ENCODE measurements at places on chromosomes 1 and 21. TPM values are rescaled to one million over a fixed set of nuclear protein-coding genes. Genes with fewer than 3 reads are reported as not detected.
A peak's percentile ranks its signal among the peaks of the same experiment; 100 is the strongest.

- H3K27me3 ChIP-seq, result no peaks in the 10 kb centered on the region
- no peaks in the 10 kb centered on the region for H3K4me1 ChIP-seq
- no peak for DNase-seq
- no peak overlapping the region for H3K4me3 ChIP-seq
Observed at GRCh38 chr1:80171631-80172030, 1165.1 kb upstream of the ADGRL4 start.

DNA sequence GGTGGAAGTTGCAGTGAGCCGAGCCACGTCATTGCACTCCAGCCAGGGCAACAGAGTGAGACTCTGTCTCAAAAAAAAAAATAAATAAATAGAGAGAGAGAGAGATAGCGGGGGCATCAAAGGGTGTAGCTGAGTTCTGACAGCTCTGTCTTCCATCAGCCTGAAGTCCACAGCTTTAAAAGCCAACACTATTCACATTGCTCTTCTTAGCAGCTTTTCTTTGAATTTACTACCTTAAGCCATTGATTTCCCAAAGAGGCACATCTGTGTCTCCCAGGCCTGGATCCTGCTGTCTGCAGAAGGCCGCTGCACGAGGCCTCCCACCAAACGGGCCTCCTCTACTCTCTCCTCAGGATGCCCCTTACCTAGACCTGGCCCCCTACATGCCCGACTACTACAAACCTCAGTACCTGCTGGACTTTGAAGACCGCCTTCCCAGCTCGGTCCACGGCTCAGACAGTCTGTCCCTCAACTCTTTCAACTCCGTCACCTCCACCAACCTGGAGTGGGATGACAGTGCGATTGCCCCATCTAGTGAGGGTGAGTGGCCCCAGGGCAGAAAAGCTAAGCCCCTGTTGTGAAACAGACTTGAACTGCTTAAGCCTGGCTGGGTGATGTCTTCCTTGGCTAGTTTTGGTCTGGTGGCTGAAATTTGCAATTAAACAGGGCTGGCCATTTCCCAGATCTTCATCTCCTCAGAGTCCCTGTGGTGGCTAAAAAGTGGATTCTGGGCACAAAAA, 16.5 kb upstream of the SLC25A34 start:
- peaks cover 71% of the 10 kb centered on the region for H3K36me3 ChIP-seq
- H3K4me1 ChIP-seq, result no peaks in the 10 kb centered on the region
- no peak overlapping the region for H3K27ac ChIP-seq
- H3K4me3 ChIP-seq, result no peak overlapping the region
- no peak for DNase-seq

ID3 gene
- 89.8 TPM for total RNA-seq

IFNLR1 gene
- total RNA-seq, result 1.3 TPM

RGS5 gene
- 1.2 TPM for total RNA-seq

C1orf185 gene
- total RNA-seq, result not detected

DNA sequence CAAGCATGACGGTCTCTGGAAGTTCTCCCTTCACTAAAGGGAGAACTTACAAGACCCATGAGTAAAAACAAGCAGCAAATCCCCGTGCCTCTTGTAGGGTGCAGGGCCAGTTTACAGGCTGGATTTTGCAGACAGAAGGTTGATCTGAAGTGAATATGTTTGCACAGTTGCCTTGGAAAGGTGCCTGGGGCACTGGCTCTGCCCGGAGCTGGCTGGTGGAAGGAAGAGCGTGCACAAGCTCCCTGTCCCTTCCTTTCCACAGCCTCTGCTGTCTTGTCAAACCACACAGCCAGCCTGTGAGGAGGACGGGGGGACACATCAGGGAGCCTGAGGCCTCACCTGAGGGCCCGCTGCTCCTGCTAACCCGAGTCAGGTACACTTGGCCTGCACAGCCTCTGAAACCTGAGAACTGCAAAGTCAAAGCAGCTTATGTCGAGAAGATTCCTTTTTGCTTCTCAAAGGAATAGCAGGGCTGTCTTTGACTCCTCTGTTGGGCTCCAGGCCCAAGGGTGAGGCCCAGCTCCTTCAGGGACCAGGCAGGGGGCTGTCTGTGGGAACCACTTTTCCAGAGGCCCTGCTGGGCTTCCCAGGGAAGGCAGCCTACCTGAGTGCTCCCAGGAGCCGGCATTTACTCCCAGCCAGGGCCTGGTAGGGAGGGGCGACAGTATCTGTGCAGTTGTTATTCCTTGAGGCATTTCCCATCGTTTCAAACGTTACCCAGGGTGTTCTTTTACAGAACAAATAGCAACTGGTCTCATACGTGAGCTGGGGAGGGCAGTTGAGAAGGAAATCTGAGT, 251.5 kb downstream of the SIPA1L2 start:
- no peak overlapping the region for H3K4me3 ChIP-seq
- no peak for DNase-seq
- no peaks in the 10 kb centered on the region for H3K36me3 ChIP-seq
- no peak overlapping the region for H3K27ac ChIP-seq
- no peaks in the 10 kb centered on the region for H3K4me1 ChIP-seq

- H3K36me3 ChIP-seq, result no peaks in the 10 kb centered on the region
- H3K4me3 ChIP-seq, result no peak overlapping the region
- H3K27me3 ChIP-seq, result no peaks in the 10 kb centered on the region
- H3K27ac ChIP-seq, result no peak overlapping the region
Observed at GRCh38 chr1:245054105-245054504, 100.7 kb upstream of the KIF26B start.

UBL4B gene
- total RNA-seq, result not detected

- no peaks in the 10 kb centered on the region for H3K4me1 ChIP-seq
- H3K27ac ChIP-seq, result no peak overlapping the region
- no peaks in the 10 kb centered on the region for H3K27me3 ChIP-seq
- H3K4me3 ChIP-seq, result no peak overlapping the region
- H3K36me3 ChIP-seq, result peaks cover 18% of the 10 kb centered on the region
Observed at GRCh38 chr1:53954128-53954527, 8.0 kb downstream of the LRRC42 start.

DNA sequence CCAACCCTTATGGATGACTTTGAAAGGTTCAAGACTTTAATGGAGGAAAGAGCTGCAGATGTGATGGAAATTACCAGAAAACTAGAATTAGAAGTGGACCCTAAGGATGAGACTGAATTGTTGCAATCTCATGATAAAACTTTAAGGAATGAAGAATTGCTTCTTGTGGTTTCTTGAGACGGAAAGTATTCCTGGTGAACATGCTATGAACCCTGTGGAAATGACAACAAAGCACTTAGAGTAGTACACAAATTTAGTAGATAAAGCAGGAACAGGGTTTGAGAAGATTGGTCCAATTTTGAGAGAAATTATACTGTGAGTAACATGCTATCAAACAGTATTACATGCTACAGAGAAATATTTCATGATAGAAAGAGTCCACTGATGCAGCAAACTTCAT, 215.4 kb downstream of the OMA1 start:
- no peaks in the 10 kb centered on the region for H3K27me3 ChIP-seq
- H3K4me1 ChIP-seq, result no peaks in the 10 kb centered on the region
- DNase-seq, result no peak

CHI3L1 gene
- not detected for total RNA-seq

DPH5 gene
- total RNA-seq, result 31.3 TPM

DNA sequence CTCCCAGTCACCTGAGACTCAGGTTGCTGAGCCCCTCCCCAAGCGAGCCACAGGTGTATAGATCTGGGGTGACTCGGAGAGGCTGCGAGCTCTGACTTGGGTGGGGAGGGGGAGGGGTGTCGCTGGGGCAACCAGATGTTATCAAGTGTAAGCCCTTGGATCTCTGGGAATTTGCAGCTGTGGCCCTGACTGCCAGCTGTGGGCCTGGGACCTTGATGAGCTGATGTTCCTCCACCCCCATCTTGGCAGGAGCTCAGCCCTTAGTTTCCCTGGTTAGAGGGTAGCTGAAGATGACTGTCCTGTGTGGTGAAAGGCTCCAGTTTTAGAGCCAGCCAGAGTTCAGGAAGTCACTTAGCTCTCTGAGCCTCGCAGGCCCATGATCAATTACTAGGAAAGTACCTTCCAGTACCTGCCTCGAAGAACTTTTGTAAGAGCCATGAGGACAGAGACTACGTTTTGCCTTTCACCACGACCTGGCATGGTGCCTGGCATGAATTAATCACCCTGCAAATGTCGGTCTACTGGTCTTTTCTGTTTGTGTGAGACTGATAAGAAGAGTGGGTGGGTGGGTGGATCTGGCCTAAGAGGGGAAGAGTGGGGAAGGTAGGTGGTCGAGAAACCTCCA, 55.8 kb downstream of the YARS1 start:
- no peak overlapping the region for H3K27ac ChIP-seq
- no peaks in the 10 kb centered on the region for H3K36me3 ChIP-seq
- DNase-seq, result no peak
- H3K4me3 ChIP-seq, result no peak overlapping the region
- H3K4me1 ChIP-seq, result peaks cover 15% of the 10 kb centered on the region

IFNAR2 gene
- total RNA-seq, result 28.2 TPM

GRCh38 chr1:203273869-203274602, 31.3 kb upstream of the BTG2 start:
- no peak for DNase-seq
- H3K4me3 ChIP-seq, result peak overlapping the region; percentile 49
- H3K27ac ChIP-seq, result peak overlapping the region; percentile 33

CLDN8 gene
- not detected for total RNA-seq

DNA sequence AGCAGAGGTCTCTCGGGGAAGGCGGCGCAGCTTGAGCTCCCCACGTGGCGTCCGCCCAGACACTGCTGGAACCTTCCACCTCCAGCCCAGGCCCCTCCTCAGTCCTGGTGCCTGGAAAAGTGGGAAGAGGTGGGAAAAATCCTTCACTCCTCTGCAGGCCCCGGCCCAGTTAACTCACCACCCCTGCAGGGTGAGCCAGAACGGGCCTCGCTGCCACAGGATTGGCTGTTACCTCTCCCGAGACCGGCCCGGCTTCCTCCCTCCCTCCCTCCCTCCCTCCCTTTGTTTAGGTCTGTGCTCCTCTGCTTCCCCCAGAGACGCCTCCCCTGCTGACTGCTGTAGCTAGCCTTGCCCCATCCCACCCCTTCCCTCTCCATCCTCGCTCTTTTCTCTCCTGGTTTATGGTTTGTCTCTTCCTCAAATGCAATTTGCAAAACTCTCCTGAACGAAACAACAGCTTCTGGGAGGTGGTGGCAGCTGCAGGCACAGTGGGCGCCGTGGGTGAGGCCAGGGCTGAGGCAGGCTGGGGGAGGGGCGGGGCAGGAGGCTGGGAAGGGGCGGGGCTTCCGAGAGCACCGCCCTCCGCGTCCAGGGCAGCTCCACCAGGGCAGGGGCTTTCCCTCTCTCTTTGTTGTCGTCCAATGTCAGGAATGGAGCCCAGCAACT, 6.5 kb downstream of the CAPN9 start:
- no peaks in the 10 kb centered on the region for H3K36me3 ChIP-seq
- peak; percentile 31 for DNase-seq
- peaks cover 9% of the 10 kb centered on the region for H3K4me1 ChIP-seq
- H3K27me3 ChIP-seq, result no peaks in the 10 kb centered on the region
- no peak overlapping the region for H3K4me3 ChIP-seq

LAMTOR2 gene
- 7.0 TPM for total RNA-seq

DNA sequence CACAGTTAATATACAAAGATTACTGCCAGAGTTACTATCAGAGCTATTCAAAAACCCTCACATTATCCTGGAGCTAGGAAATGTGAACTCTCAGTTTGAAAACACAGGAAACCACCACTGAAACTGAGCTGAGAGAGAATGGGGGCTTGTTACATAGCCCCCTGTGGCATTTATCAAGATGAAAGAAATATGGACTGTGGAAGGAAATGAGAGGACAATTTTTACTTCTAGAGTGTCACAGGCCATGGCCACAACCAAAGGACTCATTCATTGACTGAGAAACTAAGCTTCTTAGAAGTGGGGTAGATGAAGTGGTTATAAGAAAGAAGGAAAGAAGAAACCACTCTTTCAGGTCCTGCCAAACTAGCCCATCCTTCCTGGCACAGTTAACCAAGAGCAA, 25.3 kb downstream of the DSTYK start:
- no peak overlapping the region for H3K27ac ChIP-seq
- peaks cover 27% of the 10 kb centered on the region for H3K36me3 ChIP-seq
- H3K4me1 ChIP-seq, result peaks cover 13% of the 10 kb centered on the region
- H3K27me3 ChIP-seq, result no peaks in the 10 kb centered on the region

PDZK1IP1 gene
- total RNA-seq, result not detected

- no peak for DNase-seq
- no peaks in the 10 kb centered on the region for H3K36me3 ChIP-seq
- H3K27ac ChIP-seq, result no peak overlapping the region
- no peaks in the 10 kb centered on the region for H3K27me3 ChIP-seq
Observed at GRCh38 chr21:45839274-45839673, 142.3 kb upstream of the COL6A1 start.

- no peaks in the 10 kb centered on the region for H3K36me3 ChIP-seq
- no peaks in the 10 kb centered on the region for H3K27me3 ChIP-seq
- DNase-seq, result no peak
- H3K27ac ChIP-seq, result no peak overlapping the region
- H3K4me1 ChIP-seq, result no peaks in the 10 kb centered on the region
- no peak overlapping the region for H3K4me3 ChIP-seq
Observed at GRCh38 chr1:63748046-63748580, 25.7 kb upstream of the ROR1 start.

DNA sequence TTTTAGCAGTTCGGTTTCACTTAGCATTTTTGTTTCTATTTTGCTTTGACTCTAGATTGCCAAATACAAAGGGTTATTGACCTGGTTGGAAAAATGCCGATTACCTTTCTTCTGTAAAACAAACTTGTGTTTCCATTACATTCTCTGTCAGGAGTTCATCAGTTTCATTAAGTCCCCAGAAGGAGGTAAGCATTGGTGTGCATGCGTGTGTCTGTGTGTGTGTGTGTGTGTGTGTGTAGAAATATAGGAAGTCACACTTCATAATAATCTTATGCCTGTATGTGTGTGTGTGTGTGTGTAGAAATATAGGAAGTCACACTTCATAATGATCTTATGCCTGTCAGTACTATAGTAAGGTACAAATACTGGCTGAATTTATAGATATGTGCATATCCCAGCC, 10.0 kb downstream of the RGSL1 start:
- no peak overlapping the region for H3K4me3 ChIP-seq
- H3K36me3 ChIP-seq, result no peaks in the 10 kb centered on the region
- H3K27ac ChIP-seq, result no peak overlapping the region
- no peaks in the 10 kb centered on the region for H3K4me1 ChIP-seq
- peaks cover 3% of the 10 kb centered on the region for H3K27me3 ChIP-seq

KLHDC9 gene
- total RNA-seq, result 0.41 TPM

ADORA3 gene
- total RNA-seq, result not detected

- peak; percentile 36 for DNase-seq
- H3K27ac ChIP-seq, result no peak overlapping the region
- no peaks in the 10 kb centered on the region for H3K27me3 ChIP-seq
- peaks cover 5% of the 10 kb centered on the region for H3K36me3 ChIP-seq
- peaks cover 13% of the 10 kb centered on the region for H3K4me1 ChIP-seq
- peak overlapping the region; percentile 26 for H3K4me3 ChIP-seq
Observed at GRCh38 chr1:181062836-181063428, 25.6 kb upstream of the IER5 start.

DNA sequence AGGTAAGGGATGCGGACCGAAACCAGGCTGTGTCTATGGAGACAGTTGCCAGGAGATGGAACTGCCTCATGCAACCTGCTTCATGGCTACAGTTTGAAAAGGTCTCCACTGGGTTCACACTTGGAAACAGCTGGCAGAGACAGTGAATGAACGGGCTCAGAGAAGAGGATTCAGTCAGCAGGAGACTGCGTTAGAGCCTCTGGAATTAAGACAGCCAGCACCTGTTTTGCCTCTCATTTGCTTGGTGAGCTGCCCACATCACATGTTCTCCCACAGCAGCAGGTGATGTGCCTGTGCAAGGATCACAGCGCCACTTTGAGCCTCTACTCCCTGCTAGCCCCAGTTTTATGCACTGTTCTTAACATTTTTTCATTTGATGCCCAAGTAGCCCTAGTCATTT, 321.0 kb downstream of the PLPP3 start:
- no peak overlapping the region for H3K27ac ChIP-seq
- H3K4me3 ChIP-seq, result no peak overlapping the region
- DNase-seq, result no peak
- H3K4me1 ChIP-seq, result no peaks in the 10 kb centered on the region

Data from CD4-positive, alpha-beta T cell (primary cell).